ENCODE measurements at places on chromosomes 12 and 14. TPM values are rescaled to one million over a fixed set of nuclear protein-coding genes. Genes with fewer than 3 reads are reported as not detected.

KERA gene
- not detected for polyA plus RNA-seq

LHX5 gene
- not detected for polyA plus RNA-seq

DNA sequence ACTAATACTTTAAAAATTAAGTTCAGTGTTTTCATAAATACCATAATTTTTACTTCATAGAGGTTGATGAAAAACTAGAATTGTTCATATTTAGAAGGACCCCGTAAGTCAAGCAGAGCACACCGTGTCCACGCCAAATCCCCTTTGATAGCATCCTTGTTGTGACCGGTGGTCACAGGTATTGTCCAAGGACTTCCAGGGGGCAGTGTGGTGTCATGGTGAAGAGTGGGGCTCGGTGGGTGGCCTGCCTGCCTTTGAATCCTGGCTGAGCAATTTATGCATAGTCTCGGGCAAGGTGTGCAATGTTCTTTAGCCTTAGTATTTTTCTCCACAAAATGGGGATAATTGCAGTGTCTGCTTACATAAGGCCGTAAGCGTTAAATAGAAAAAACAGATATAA, 169.9 kb downstream of the KTN1 start:
- no peak for DNase-seq

HOXC9 gene
- polyA plus RNA-seq = not detected

HOXC12 gene
- not detected for polyA plus RNA-seq

DNA sequence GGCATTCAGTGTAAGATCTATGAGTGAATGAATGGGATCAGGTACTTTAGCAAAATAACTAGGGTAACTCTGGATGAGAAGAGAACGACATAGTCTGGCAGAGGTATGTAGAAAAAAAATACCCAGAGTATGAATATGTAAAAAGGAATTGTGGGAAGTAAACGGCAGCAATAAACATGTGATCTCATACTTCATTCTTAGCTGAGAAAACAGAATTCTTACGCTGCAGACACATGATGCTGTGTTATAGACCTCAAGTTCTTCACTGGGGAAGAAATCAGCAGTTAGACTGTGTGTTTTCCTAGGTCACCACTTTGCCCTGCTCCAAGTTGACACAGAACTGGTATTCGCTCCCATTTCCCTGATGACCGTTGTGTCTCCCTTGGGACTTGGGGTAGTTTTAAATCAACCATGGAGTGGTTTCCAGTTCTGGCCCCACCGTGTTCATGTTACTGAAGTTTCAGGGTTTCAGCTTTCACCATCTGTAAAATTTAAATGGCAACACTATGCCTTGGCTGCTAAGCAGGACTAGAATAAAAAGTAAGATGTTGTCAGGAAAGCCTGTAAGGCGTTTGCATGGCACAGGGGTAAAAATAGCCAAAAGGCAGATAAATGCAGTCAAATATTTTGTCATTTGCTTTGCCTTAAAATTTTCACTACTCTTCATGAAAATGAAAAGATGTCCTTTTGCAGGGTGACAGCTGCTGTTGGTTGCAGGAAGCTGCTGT, 223.7 kb downstream of the PELI2 start:
- no peak for DNase-seq

- no peak for DNase-seq
Measured at GRCh38 chr14:104148433-104149277, 10.3 kb downstream of the KIF26A start.

- DNase-seq = no peak
Measured at GRCh38 chr14:19895282-19895681, 20.3 kb downstream of the OR4K2 start.

- no peak for DNase-seq
Measured at GRCh38 chr12:8465301-8465996, 9.7 kb downstream of the CLEC6A start.

GRCh38 chr14:103058164-103059055, 1.1 kb upstream of the CDC42BPB start:
- DNase-seq = no peak

OR4E2 gene
- polyA plus RNA-seq = not detected

GRCh38 chr14:90642244-90642717, 173.9 kb downstream of the TTC7B start:
- no peak for DNase-seq

- DNase-seq = no peak
Measured at GRCh38 chr12:3251067-3251466, 173.9 kb downstream of the TSPAN9 start.

DNA sequence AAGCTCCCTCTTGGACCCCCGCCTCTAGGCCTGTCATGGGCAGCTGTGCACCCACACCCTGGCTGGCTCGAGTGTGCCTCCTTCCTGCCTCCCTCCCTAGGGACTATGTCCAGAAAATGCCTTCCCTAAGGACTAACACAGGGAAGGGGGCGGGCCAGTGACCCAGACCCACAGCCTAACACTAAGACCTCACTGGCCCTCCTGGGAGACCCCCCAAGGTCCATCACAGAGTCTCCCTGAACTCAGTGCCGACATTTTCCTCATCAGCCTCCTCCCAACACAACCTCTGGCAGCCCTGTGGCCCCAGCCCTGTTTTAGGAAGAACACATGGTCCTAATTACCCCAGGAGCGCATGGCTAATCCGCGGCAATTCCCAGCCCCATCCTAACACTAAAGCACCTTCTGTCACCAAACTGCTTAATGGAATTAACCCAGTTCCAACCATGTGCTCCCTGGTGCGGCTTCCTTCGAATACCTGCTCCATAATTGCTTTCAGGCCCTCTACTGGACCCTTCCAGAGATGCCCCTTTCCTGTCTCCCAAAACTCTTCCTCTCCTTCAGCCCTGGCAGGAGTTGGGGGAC, 5.6 kb downstream of the MSI1 start:
- no peak for DNase-seq

DNA sequence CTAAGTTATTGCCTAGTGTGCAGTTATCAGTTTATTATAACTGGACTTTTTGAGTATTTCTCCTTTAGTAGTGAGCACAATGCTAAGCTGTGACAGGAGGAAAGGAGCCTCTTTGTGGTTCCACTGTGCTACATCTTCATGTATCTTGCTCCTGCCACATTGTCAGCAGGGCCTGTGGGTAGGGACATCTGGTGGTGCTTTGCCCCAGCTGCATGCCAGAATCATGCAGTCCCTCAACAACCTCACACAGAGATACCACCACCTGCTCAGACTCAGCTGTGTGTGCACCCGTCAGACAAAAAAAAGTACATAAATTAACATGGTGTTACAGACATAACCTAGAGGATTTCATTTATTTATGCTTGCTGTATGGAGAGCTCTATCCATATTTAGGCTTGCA, 51.1 kb downstream of the MIS18BP1 start:
- DNase-seq = peak; percentile 14

GRCh38 chr12:49920241-49920914, 16.7 kb upstream of the FAIM2 start:
- no peak for DNase-seq

PPP4R4 gene
- polyA plus RNA-seq = 0.03 TPM

DPPA3 gene
- not detected for polyA plus RNA-seq

DNA sequence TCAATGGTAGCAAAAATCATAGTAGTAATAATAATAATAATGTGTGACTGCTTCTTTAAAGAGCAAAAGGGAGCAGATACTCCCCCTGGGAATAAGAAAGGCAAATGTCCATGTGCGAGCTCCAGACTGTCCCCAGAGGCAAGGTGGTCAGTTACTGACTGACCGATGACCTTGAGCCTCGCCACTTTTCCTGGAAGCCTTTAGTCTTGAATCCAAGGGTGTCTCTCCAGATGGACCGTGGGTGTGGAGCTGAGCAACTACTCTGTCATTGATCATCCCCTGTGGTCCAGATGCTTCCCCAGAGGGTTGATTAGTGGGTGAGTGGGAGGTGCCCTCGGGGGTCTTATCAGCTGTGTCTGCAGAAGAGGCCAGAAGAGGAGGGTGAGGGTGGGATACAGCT, 418.5 kb upstream of the TBX3 start:
- DNase-seq = no peak

GRCh38 chr12:50482571-50482970, 22.2 kb upstream of the DIP2B start:
- no peak for DNase-seq

TRPV4 gene
- polyA plus RNA-seq = not detected

C14orf180 gene
- polyA plus RNA-seq = not detected

DNA sequence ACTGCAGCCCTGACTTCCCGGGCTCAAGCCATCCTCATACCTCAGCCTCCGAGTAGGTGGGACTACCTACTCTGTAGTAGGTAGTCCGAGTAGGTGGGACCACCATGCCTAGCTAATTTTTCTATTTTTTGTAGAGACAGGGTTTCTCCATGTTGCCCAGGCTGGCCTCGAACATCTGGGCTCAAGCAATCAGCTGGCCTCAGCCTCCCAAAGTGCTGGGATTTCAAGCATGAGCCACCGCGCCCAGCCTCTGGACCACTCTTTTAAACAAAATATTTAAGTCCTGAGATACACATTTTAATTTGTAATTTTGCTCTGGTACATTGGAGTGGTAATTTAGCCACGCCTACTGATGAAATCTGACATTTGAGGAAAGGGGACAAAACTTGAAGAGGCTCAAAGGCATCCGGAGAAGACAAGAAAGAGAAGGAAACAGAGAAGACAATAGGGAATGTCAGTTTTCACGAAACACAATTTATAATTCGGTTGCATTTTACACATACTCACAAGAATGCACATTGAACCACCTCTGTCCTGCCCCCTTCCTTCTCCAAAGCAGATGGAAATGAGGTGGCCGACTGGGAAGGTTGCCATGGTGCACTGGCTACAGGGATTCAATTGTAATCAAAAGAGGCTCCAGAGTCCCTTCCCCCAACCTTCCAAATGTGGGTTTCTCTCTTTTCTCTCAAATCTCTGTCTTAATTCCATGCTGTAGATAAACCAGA, 9.7 kb upstream of the TUBA1A start:
- DNase-seq = no peak

DNA sequence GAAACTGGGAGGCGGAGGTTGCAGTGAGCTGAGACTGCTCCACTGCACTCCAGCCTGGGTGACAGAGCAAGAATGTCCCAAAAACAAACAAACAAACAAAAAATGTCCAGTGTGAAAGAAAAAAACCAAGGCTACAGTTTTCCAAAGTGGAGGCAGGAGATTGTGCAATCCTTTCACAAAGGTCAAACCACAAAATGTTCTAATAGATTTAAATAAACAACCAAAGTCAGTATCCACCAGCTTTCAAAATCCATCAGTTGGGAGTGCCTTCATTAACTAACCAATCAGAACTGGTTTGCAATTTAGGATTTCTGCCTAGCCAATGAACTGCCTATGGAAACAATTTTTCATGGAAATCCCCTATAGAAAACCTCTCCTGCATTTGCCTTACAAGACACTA, 52.3 kb upstream of the TRIM9 start:
- no peak for DNase-seq

GRCh38 chr12:8890313-8891085, 23.8 kb upstream of the PHC1 start:
- DNase-seq = peak; percentile 77

- no peak for DNase-seq
Measured at GRCh38 chr14:93017301-93017797, 94.4 kb downstream of the CHGA start.

- peak; percentile 91 for DNase-seq
Measured at GRCh38 chr14:104826189-104826860, 25.4 kb downstream of the ZBTB42 start.

DNA sequence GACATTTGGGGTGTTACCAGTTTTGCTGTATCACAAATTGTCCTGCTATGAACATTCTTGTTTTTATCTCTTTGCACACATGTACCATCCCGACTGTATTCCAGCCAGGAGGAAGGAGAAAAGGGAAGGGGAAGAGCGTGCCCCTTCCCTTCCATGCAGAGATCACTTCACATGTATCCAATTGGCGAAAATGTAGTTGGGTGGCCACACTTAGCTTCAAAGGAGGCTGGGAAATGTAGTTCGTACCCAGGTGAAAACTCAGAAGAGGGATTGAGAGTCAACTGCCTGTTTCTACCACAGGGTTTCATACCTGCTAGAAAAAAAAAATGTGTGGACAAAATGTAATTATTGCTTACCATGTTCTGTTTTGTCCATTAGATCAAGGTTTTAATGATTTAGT, 189.1 kb upstream of the PELI2 start:
- no peak for DNase-seq

LRP1-AS gene
- not detected for polyA plus RNA-seq

GRCh38 chr12:95169368-95169767, 47.9 kb downstream of the FGD6 start:
- DNase-seq = no peak

GRCh38 chr12:1606021-1606622, 11.7 kb upstream of the FBXL14 start:
- peak; percentile 41 for DNase-seq

- no peak for DNase-seq
Measured at GRCh38 chr12:103769240-103769945, 71.6 kb downstream of the NT5DC3 start.

LRTM2 gene
- polyA plus RNA-seq = not detected

DNA sequence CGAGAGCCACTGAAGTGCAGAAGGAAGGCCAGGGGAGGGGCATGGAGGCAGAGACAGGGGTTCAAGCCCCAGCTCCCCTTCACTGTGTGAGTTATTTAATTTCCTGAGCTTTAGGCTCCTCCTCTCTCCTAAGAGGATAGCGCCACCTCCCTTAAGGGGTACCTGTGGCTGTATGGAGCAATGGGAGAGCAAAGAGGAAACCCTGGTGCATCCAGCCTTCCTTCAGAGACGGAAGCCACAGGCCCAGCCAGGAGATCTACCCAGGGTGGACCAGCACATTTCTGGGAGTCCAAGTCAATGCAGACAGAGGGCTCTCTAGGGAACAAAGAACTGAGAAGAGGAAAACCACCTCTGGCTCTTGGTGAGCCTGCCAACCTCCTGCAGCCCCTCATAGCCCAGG, 90.3 kb downstream of the ZFP36L1 start:
- DNase-seq = no peak

CBLN3 gene
- polyA plus RNA-seq = 29.1 TPM

DNA sequence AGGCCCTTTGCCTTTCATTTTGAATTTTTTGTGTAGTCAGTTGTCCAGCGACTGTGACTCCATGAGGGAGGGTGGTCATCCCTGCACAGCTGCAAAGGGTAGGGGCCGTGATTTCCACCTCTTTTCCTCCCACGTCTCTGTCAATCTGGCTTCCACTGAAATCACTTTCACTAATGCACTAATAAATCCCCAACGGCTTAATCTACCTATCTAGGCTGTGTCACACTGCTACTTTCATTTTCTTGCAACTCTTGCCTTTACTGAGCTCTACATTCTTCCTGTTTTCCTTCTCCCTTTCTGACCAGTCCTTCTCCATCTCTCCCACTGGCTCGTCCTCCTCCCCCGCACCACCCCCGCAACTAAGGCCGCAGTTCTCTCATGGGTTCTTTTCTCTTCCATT, 212.3 kb upstream of the FOXN3 start:
- no peak for DNase-seq

- DNase-seq = no peak
Measured at GRCh38 chr12:65642061-65642661, 182.1 kb upstream of the HMGA2 start.

GRCh38 chr14:34539407-34540180, at the start of gene EAPP:
Gene EAPP, minus strand, starts transcription at chr14:34539701. Its CDS starts 73 bp downstream, at chr14:34539628.
- DNase-seq = peak; percentile 96

- no peak for DNase-seq
Measured at GRCh38 chr12:45182511-45182910, 33.4 kb upstream of the ANO6 start.

DNA sequence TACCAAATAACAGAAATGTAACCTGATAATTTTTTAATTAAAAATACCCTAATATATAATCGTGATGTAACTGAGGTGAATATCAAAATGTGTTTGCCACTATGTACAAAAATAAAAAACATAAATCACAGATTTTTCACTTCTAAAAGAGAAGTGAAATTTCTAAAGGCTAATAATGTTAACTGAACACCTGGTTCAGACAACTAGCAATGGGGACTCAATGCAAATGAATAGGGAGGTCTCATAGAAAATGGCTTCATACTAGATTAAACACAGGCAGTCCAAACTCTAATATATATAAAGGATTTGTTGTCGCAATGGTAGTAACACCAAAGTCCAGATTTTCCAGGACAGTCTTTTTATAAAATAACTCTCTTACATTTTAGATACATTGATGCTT, 365.4 kb upstream of the ATP2B1 start:
- no peak for DNase-seq

All from B cell (primary cell).